ENCODE measurements at places on chromosomes 11 and 22.
A peak's percentile ranks its signal among the peaks of the same experiment; 100 is the strongest.

DNA sequence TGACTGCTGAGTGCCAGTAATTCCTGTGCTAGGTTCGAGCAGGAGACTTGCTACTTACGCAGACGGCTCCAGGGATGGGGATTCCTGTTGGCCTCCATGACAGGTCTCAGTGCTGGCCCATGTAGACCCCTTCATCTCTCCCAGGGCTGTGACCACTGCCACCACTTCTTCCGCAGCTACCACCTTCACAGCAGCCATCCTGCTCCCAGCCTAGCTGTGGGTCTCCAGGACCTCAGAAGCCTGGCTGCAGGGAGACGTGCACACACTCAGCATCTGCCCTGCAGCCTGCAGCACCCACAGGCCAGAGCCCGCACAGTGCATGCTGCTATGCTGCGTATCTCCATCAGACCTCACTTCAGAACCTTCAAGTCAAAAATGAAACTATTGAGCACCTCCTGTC is 1503.9 kb downstream of the BRD1 start:
- no peak for DNase-seq

DNA sequence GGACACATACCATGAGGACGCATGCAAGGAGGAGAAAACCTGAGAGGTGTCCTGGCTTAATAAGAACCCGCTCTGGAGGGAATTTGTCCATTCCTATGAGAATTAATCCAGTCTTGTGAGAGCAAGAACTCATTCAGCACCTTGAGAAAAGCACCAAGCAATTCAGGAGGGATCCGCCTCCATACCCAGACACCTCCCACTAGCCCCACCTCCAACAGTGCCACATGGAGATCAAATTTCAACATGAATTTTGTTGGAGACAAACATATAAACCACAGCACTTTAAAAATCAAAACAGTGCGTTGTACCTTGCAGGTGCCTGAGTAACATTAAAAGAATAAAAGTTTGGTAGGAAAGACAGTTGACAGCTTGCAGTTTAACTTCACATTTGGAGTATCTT is 11.4 kb downstream of the UBE4A start:
- DNase-seq: no peak

GRCh38 chr22:31143537-31143936 is 3.2 kb upstream of the PLA2G3 start:
- DNase-seq: no peak

DNA sequence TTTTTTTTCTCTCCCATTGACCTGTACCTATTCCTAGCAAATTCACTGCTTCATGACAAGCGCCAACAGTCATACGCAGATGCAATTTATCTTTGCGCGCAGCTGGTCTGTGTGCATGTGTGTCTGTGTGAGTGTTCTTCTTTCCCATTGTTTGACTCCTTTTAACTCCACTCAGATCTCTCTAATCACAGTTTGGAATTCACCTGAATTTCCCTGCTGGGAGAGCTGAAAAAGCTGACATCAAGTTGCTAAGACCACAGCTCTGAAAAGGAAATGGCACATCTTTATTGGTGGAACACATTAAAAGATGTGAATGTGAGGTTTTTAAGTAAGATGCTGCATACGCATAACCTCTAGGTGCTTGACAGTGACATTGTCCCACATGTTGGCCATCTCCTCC is 187.4 kb upstream of the MTMR2 start:
- DNase-seq: no peak

DNA sequence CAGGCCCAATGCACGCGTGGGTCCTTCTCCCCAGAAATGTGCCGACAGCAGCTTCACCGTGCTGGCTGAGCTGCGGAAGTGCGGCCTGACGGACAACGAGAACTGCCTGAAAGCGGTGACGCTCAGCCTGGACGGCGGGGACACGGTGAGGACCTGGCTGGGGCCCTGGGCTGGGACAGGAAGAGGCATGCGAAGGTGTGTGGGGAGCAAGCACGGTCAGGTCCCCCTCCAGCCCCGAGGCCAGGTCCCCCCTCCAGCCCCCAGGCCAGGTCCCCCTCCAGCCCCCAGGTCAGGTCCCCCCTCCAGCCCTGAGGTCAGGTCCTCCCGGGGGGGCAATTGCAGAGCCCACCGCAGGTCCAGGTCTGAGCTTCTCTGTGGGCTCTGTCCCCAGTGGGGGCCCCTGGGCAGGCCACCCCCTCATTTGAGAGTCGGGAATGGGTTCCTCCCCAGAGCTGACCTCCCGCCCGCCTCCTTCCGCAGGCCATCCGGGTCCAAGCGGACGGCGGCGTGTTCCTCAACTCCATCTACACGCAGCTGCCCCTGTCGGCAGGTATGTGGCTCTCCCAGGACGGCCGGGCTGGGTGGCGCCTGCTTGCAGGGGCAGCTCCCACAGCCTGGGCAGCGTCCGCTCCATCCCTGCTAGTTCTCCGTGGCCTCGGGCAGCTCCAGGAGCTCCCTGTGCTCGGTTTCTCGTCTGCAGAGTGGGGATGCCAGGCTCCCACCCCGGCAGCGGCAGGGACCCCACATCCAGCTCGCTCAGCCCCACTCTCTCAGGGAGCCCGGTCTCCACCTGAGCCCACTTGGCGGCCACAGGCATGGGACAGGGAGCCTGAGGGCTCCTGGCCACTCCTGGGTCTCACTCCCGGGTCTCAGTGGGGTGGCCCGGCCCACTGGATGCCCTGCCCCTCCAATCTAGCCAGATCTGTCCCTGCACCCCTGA is 7.9 kb downstream of the MUC5B start:
- no peak for DNase-seq

DNA sequence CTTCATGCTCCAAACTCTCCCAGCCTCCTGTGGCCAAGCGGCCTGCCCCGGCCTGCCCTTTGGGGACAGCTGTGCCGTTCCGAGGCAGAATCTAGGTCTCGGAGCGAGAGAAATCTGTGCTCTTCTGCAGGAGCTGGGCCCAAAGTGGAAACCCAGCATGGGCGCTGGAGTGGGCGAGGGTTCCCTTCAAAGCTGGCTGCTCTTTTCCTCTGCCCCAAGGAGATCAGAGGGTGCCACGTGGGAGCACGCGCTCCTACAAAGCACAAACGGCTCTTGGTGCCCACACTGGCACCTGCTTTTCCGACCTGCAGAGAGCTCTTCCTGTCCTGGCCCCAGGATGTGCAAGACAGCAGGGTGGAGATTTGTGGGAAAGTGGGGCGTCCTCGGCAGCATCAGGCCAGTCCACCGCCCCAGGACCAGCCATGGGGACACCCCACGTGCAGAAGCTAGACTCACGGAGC is 6.9 kb downstream of the OSBPL5 start:
- no peak for DNase-seq

GRCh38 chr22:43831561-43832392 is 19.7 kb upstream of the EFCAB6 start:
- no peak for DNase-seq

DNA sequence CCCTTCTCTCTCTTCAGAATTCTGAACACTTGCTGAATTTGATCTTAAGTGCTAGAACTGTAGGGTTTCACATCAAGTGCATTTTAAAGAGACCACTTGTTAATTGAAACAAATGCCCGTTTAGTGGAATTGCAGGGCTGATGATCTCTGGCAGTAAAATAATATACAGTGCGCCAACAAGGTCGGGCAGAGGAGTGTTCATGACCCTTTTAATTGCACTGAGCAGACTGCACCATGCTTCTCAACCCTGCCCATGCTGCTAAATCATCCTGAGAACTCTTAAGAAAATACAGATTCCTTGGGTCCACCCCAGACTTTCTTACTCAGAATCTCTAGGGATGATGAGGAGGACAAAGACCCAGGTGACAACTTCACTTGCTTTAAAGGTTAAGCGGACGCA is 73.5 kb downstream of the SC5D start:
- no peak for DNase-seq

GRCh38 chr11:89293965-89294679 is 116.4 kb downstream of the TYR start:
- peak; percentile 17 for DNase-seq

DNA sequence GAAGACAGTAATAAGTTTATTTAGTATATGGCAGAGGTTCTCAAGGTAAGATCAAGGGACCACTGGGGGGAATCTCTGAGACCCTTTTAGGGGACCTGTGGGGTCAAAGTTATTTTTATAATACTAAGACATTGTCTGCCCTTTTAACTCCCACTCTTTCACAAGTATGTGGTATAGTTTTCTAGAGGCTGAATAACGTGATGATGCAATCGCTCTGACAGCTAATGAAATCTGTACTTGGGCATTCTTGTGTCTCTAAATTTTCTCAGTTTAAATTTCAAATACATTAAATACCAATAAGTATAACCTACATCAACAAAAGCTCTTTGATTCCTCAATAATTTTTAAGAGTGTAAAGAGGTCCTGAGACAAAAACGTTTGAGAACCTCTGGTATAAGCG is 147.9 kb downstream of the ATG16L2 start:
- DNase-seq: no peak

GRCh38 chr11:57867966-57868365 is 106.4 kb downstream of the CTNND1 start:
- DNase-seq: no peak

GRCh38 chr11:74427384-74427886 is 29.2 kb upstream of the PGM2L1 start:
- DNase-seq: no peak

DNA sequence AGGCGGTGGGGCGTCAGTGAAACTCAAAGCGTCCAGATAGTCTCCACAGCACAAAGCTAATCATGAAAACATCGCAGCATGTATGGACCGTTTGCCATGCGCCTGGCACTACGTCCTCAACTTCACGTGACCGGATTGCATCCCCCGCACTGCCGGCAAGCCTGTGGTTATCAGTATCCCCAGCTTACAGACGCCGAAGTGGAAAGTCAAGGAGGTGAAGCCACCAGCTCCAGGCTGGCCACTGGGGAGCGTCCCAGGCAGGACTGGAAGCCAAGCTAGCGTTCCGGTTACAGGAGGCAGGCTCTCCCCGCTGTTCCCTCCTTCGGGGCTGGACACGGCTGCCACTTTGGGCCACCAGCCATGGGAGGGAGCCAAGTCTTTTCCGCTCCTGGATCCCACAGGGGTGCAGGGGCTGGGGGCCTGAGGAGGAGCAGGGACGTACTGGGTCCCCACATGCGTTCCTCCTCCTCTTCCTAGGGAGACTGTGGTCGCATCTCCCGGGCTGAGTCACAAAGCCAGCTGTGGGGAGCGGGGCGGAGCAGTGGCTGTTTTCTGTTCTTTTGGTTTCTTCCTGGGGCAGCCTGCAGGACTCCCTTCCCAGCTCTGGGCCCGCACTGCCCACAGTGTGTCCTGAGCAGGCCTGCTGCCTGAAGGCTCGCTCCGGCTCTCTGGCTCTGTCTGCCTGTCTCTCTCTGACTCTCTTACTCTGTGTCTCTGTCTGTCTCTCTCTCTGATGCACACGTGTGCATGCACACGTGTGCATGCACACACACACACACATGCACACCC is 4.3 kb upstream of the OSBPL5 start:
- DNase-seq: peak; percentile 88

GRCh38 chr11:13286279-13286821 is 8.8 kb downstream of the BMAL1 start:
- DNase-seq: no peak

DNA sequence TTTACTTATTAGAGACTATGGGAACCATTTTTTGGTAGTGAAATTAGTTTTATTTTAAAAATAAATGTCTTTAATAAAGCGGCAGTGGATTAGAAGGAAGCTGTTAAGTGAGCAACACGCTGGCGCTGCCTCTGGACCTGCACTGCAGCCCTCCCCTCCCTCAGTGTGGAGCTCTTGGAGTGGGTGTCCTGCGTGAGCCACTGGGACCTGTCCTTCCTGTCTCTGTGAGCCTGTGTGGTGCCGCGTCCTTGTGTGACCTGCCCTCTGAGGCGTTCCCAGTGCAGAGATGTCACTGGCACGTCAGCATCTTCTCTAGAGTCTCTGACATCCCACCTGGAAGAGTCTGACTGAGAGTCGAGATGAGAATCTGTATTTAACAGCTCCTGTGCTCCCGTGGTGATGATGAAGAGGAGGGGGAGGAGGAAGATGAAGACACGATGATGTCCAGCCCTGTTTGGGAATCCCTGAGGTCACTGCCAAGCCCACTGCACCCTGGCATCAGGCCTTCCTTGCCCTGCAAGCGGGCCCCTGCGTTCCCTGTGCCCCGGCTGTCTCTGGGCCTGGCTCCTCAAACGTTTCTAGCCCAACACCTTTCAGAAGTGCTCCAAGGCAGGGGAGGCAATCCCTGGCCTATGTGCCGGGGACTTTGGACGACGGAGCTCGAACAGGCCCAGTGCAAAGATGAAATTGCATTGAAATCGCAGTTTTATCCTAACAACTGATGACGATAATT is 271.8 kb downstream of the TBC1D22A start:
- DNase-seq: no peak

GRCh38 chr11:135036488-135037297 is 624.7 kb upstream of the B3GAT1 start:
- DNase-seq: no peak

DNA sequence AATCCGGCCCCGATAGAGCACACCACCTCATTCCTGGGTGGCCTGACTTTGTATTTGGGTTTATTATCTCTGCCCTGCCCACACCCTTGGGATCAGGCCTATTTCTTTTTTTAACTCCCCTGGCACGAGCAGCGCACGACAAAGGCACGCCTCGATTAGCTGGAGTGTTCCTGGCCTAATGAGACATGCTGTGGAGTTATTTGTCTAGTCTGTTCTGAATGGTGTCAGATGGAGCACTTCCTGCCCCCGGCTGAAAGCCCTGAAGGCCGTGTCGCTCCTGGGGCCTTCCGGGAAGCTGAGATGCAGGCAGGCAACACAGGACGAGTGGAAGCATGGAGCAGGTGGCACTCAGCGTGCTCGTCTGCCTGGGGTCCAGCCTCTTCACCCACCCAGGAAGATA is 47.1 kb downstream of the LARGE1 start:
- DNase-seq: peak; percentile 60

DNA sequence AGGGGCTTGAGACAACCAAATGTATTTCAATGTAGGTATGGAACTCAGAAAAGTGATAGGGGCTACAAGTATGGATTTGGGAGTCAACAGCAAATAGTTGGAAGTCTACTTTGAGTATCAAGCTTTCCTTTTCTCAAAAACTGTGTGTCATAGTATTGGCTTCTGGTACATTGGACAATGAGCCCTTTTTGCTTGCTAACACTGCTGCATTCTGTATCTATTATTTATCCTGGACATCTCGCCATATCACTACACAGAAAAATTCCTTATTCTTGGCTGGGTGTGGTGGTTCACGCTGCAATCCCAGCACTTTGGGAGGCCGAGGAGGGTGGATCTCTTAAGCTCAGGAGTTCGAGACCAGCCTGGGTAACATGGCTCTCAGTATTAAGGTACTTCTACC is 18.4 kb downstream of the CYP2R1 start:
- DNase-seq: no peak

DNA sequence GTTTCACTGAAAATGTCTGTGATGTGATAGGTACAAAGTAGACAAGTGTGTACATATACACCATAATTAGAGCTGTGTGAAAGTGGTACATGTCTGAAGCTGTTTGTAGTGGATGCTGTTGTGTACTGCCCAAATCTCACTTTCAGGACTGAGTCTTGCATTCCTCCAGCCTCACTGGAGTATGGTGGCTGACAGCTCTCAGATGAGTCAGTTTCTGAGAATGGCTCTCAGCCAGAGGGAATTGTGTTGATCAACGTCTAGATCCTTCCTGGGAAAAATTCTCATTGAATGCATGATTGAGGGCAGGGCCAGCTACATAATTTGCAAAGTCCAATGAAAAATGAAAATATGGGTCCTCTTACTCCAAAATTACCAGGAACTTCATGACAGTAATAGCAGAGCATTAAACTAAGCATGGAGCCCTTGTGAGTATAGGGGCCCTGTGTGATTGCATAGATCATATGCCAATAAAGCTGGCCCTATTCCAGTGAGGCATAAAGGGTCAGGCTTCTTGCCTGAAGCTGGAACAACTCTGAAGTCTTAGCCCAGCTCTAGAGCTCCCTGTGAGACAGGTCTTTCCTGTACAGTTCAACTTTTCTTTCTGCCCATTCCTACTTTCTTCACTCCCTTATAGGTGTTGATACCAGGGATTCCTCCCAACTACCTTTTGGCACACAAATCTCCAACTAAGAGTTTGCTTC is 10.8 kb upstream of the CYP2R1 start:
- peak; percentile 23 for DNase-seq

All from GM03348 (cell line).